ENCODE measurements at places on chromosomes 3 and 15.
A peak's percentile ranks its signal among the peaks of the same experiment; 100 is the strongest.

DNA sequence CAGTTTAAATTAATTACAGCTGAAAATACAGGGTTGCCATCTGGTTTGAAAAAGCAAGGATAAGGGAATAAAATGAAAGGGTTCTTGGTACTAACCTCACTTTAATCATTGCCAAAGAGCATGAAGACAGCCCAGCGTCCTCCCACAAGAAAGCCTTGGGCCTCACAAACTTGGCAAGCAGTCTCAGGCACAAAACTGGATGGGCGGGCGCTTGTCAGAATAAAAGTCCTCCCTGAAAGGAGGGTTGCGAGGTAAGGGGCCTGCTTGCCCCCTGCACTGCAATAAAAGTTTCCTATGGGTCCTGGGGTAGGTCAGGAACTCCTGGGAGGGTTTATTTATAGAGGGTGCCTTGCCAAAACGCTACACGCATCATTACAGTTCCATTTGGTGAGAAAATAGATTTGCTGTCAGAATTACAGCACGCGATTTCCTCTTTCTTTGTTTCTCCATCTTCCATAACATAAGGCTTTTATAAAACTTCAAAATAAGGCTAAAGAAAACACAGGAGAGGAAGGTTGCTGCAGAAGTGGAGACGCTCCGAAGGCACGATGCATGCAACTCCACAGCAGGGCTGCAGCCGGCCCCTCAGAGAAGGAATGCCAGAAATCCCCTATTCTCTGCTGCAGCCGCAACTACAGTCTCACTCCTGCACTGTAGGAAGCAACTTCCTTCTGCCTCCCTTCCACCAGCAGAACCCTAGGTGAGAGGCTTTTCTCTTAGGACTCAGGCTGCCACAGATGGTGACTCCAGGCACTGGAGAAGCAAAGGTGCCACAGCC is 61.3 kb downstream of the VGLL4 start:
- no peak for DNase-seq

DNA sequence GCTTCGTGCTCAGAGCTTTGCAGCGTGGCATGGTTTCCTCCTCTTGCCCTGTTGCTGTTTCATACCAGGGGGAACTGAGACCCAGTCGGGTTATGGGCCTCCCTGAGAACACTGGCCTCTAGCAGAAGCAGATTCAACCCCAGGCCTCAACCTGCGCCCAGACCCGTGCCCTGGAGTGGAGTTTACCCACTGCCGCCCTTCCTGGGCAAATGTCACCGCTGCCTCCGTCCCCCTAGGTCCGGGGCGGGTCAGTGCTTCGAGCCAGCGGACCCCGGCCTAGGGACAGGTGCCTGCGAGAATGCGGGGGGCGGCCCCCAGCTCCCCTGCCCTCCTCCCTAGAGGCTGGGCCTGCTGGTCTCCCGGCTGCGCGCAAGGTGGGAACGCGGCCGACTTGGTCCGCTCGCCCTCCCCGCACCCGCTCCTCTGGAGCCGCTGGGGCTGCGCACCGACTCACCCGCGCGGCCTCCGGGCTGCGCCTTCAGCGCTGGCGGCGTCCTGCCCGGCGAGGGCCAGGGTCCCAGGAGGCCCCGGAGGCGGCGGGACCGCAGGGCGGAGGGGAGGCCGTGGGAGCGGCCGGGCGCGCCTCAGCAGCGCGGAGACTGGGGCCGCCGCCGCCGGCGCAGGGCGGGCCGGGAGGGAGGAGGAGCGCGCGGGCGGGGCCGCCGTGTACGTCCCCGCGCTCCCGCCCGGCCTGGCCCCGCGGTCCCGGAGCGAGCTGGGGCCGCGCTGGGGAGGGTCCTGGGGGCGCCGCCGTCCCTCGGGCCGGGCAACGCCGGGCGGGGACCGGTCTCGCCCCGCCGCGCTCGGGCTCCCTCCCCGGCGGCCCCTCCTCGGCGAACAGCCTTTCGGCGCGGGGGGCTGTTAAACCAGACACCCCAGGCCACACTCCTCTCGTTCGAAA is at the start of gene PIGZ:
TSS of gene PIGZ (minus strand) at position 601 of the 901 bp plus-strand sequence. CDS start 16,802 bp downstream, outside the sequence.
- DNase-seq: no peak

GRCh38 chr3:127808197-127808596 is 14.1 kb downstream of the MGLL start:
- DNase-seq: no peak

- DNase-seq: no peak
These were observed 47.0 kb downstream of the PLXNA1 start for GRCh38 chr3:127029658-127030507.

GRCh38 chr3:194874206-194874605 is 188.5 kb downstream of the FAM43A start:
- DNase-seq: no peak

GRCh38 chr15:62403164-62403809 is 238.2 kb upstream of the C2CD4B start:
- no peak for DNase-seq

GRCh38 chr3:141710888-141711616 is 27.0 kb upstream of the RNF7 start:
- DNase-seq: no peak

DNA sequence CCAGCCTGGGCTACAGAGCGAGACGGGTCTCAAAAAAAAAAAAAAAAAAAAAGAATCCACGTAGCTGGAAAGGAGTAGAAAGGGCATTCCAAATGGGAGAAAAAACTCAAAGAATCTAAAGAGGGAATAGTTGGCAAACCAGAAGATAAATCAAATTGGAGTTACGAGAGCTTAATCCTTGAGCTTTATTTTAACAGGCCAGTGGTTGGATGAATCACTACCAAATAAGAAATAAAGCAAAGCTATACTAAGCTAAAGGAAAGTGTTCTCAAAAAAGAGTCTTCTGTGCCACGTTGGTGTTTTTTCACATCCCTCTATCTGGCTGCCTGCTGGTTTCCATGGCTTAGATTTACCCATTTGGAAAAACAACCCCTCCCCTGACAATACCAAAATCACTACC is 14.0 kb downstream of the VGLL4 start:
- no peak for DNase-seq

DNA sequence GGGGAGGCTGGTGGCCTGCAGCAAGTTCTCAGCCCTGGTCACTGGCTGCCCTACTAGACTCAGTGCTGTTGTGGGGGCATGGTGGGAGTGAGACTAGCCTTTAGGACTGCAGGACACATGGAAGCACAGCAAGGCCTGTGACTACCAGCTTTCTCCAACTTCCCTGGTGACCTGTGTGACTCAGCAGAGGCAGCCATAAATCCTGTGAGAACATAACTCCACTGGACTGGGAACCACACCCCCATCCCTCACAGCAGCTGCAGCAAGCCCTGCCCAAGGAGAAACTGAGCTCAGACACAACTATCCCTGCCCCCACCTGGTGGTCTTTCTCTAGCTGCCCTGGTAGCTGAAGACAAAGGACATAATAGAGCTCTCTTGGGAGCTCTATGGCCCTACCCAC is 111.3 kb downstream of the DCLK3 start:
- no peak for DNase-seq

DNA sequence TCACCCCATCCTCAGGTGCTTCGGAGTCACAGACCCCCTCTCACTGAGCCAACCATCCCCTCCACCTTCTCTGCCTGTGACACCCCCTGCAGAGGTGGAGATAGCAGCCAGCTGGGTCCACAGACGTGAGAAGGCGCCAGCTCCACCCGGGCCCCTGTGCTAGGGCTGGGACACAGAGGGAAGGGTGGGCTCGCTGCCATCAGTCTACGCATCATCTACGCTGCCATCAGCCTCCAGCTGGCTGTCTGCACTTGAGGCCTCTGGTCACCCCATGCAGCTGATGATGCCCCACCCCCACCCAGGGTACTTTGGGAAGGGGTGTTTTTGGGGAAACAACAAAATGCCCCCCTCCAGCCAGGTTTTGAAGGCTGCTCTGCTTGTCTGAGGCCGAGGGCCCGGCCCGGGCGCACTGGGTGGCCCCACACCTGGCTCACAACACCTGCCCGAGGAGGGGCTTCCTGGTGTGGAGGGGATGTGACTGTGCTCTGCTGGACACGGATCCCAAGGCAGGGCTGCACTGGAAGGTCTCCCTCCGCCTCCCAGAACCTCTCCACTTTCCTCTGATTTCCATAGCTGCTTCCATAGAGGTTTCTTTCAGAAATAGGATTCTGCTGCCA is 163.4 kb upstream of the IQSEC1 start:
- DNase-seq: no peak

DNA sequence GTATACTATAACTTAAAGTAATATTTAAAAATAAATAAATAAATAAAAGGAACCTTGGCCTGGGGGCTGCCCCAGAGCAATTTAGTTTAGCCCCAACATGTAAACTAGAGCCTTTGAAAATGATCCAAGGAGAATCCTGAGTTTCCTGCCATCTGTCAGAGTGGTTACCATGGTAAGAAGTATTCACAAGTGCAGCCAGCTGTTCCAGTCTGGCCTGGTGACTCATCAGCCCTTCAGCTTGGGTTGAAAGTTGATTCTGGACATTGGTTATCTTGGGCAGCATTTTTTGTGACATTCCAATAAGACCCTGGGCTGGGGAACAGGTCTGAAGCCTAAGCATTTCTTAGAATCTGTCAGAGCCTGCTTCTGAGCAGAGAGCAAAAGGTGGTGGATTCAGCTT is 72.7 kb upstream of the LRTM1 start:
- no peak for DNase-seq

DNA sequence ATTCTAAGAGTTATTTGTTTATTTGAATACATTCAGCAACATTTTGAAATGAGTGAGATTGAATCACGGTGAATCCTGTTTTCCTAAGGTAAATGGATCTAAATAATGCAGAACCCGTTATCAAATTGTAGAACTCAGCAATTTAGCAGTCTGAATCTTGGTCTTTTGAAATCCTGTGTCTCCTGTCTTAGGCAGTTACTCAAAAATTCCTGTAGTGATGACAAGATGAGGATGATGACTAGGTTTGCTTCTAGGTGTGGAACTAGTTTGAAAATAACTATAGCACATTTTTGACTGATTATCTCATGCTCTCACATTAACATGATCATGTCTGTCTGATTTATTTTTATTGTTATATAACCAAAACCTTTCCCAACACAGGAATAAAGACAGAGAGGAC is 115.0 kb downstream of the RAP2B start:
- no peak for DNase-seq

DNA sequence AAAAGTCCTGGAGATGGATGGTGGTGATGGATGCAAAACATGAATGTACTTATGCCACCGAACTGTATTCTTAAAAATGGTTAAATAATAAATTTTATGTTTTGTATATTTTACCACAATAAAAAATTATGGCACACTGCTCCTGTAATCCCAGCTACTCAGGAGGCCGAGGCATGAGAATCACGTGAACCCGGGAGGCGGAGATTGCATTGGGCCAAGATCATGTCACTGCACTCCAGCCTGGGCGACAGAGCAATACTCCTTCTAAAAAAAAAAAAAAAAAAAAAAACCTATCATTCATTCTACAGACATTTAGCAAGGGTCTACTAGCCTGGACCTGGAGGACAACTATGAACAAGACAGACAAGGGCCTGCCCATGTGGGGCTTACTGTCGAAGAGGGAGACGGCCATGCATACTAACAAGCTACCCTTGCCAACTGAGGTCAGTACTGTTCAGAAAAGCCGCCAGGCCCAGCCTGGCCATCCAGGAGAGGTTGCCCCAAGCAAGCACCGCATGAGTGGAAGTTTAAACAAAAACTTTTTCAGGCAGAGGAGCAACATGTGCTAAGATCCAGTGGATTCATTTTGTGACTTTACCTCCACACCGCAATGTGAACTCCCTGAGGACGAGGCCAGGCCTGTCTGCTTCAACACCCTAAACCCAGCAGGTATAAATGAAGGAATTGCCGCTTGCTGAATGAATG is 2.8 kb upstream of the NEK4 start:
- DNase-seq: no peak

DNA sequence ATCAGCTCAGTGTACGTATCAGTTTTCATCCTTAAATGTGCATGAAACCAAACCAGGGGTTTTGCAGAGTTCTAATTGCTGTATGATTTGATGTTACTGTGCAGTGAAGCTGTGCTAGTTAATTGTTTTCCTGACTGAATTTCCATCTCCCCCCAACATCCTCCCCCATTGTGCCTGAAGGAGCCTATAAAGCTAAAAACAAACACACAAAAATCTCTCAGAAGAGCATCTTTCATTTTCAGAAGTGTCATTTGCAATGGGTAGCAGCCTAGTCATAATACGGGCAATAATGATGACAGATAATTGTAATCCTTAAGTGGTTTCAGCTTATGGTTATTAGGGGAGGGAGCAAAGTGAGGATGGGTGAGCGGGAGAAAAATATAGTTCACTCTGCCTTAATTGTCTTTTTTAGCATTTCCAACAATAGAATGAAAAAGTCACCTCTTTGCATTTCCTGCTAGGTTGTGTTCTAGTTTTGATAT is 207.9 kb upstream of the TBL1XR1 start:
- no peak for DNase-seq

GRCh38 chr3:103968131-103968530 is 1398.6 kb upstream of the ALCAM start:
- no peak for DNase-seq

GRCh38 chr3:5581743-5582142 is 394.2 kb downstream of the EDEM1 start:
- no peak for DNase-seq

DNA sequence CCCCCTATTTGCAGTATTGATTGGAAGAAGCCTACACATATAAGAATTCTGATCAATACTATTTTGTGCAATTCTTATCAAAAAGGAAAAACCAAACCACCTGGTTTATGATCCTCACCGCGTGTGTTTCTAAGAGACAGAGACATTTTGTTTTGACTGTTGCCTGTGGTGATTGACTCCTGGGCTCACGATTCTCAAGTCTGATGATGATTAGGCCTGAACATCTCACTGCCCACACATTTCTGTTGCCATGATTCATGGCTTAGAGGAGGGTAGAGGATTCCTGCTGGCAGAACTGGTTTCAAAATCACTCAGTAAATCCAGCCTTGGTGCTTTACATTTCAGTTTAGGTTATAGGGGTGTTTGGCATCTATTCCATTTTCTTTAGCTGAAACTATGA is 88.3 kb upstream of the UBE3A start:
- no peak for DNase-seq

DNA sequence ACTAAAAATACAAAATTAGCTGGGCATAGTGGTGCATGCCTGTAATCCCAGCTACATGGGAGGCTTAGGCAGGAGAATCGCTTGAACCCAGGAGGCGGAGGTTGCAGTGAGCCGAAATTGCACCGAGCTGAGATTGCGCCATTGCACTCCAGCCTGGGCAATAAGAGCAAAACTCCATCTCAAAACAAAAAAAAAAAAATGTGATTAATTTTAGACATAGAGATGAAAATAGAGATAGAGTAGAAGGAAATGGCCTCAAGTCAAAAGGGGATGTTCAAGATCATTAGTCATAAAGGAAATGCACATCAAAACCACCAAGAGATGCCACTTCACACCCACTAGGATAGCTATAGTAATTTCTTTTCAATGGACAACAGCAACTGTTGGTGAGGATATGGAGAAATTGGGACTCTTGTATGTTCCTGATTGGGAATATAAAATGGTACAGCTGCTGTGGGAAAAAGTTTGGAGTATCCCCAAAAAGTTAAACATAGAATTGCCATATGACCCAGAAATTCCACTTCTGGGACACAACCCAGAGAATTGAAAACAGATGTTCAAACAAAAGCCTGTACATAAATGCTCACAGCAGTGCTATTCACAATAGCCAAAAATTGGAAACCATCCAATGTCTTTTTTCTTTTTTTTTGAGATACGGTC is 55.4 kb downstream of the ABHD2 start:
- no peak for DNase-seq

GRCh38 chr3:171838218-171838720 is 4.9 kb upstream of the TMEM212 start:
- DNase-seq: peak; percentile 58

GRCh38 chr15:81316267-81316666 is 7.7 kb downstream of the STARD5 start:
- no peak for DNase-seq
